ENCODE measurements at places on chromosomes 5 and 9.

DNA sequence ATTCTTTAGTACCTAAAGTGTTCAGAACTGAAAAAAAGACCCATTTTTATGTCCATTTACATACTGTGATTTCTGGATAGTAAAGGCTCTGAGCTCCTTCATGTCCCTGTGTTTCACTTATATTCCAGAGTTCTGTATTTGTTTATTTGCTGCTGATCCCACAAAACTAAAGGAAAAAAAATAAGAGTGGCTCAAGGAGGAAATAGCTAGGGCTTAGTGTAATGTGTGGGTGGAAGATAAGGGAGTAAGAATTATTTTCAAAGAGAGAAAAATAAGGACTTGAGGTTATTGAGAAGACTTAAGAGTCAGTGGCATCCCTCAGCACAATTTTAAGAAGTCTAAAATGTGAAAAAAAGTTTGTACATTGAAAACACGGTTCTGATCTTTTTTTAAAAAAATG is 46.0 kb downstream of the ENTREP1 start:
- DNase-seq = no peak

- DNase-seq = no peak
Measured at GRCh38 chr5:123527190-123527589, 15.2 kb downstream of the CSNK1G3 start.

DNA sequence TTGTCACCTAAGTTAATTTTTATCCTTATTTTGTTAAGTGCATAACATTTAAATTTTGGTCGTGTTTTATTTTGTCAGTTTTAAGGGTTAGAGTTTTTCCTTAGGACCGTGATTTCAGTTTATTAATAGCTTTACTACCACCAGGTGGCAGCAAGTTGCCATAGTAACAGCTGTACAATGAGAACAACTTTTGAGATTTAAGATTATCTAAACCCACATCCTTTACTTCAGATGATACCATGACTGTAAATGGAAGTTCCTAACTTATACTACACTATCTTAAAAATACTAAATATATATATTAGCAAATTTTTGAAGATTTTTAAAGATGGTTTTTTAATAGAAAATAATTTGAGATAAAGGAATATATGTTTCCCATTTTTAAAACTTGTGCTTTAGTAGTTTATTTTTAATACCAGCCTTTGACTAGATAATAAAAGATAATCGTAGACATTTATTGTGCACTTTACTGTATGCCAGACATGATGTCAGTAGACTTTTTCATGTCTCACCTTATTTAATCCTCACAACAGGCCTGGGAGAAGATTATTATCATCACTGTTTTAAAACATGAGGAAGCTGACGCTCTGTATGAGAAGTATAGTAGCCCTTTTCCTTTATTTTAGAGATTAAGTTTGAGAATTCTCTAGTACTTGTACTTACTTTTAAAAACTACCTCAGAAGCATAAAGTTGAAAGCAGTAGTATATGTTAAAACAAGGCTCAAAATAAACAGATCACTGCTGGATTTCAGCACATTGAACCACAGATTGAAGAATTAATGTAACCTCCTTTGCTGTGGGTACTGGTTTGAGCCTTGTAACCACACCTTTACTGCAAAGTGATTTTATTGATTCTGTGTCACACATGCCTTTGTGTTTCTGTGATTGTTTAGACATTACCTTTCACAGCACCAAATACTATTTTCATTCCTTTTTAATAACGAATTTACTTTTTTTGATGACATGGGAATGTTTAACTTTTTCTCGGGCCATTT is 27.5 kb downstream of the SREK1 start:
- DNase-seq = peak; percentile 68

- DNase-seq = peak; percentile 17
Measured at GRCh38 chr5:65734921-65735320, 12.9 kb downstream of the NLN start.

DNA sequence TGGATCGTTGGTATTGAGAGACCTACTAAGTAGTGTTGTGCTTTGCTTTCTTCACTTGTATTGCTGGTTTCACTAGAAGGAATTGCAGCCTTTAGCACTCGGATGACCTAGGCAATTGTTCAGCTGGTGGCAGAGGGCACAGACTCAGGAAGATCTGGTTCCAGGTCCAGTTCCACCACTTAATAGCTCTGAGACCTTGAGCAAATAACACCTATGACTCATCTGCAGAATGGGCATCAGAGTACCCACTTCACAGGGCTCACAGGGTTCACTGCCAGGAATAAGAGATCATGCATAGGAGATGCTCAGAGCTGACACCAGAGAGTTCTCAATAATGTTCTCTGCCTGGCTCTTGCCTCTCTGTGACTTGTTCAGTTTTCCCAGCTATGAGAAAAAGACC is 133.6 kb downstream of the SIL1 start:
- DNase-seq = no peak

- no peak for DNase-seq
Measured at GRCh38 chr5:55037046-55037771, 13.2 kb downstream of the GZMK start.

- no peak for DNase-seq
Measured at GRCh38 chr5:66207800-66208561, 63.9 kb downstream of the SREK1 start.

GRCh38 chr5:87452837-87453236 is 40.1 kb upstream of the CCNH start:
- no peak for DNase-seq

DNA sequence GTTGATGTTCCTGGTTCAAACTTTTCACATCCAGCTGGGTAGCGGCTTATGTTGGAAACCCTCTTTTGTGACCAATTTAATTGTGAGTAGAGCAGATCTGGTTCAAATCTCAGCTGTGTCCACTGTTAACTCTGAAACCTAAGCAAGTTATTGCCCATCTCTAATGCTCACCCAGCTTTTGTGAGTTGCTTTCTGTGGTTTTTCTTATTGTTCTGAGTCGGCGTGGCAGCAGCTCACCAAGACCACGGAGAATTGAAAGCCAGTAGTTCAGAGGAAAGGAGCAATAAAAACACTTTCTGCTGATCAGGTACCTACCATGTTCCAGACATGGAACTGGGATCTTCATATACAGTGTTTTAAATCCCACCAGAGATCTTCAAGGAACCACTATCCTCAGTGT is 114.4 kb downstream of the DOCK2 start:
- DNase-seq = no peak

- DNase-seq = no peak
Measured at GRCh38 chr9:116705531-116705930, 18.4 kb downstream of the TRIM32 start.

- DNase-seq = no peak
Measured at GRCh38 chr5:42522783-42523182, 99.5 kb downstream of the GHR start.

DNA sequence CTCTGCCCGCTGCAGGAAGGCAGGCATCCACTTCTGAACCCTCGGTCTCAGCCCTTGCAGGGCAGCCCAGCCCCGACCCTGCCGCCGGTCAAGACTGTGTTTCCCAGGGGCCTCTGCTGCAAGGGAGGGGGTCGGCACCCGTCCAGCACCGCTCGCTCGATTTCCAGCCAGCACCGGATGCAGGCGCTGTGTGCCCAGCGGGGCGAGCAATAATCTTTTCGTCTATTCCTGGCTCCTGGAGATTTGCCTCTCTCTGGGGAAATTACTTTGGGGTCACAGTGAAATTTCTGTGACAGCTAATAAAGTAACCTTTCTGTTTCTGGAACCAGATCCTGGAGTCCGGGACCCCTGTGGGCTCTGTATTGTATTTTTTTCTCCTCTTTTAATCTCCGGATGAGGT is 155.3 kb downstream of the COL23A1 start:
- DNase-seq = no peak

DNA sequence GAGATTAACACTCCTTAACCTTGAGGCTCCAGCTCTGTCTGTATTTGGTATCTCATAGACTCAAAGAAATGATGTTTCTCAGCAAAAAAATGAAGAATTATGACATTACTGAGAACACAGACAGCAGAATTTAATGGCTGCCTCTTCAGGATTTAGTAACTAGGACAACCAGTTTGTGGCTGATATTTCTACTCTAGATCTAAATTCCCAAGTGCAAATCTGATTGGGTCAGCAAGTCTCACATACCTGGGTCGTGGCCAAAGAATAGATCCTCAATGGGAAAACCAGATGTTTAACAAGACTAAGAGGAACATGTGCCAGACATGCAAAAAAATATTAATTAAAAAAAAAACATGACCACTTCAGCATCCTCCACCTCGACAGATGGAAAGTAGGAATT is 608.9 kb downstream of the DTWD2 start:
- no peak for DNase-seq

GRCh38 chr9:130138171-130138653 is 34.0 kb upstream of the NCS1 start:
- DNase-seq = peak; percentile 73

All from erythroblast (primary cell).